ENCODE measurements at places on chromosomes 5 and 9. TPM values are rescaled to one million over a fixed set of nuclear protein-coding genes. Genes with fewer than 3 reads are reported as not detected.

The ADRA1B gene
- not detected for total RNA-seq

The AGXT2 gene
- total RNA-seq, result not detected

The GABRA1 gene
- not detected for total RNA-seq

The TCF7 gene
- total RNA-seq, result 0.24 TPM

The OBP2B gene
- not detected for total RNA-seq

The MYMK gene
- not detected for total RNA-seq

The SCGB3A1 gene
- total RNA-seq, result 1.3 TPM

The SMIM33 gene
- not detected for total RNA-seq

The ERCC6L2 gene
- total RNA-seq, result 59.5 TPM

The GALT gene
- total RNA-seq, result 16.4 TPM

The PGM5 gene
- under 0.01 TPM for total RNA-seq

The ZNF367 gene
- 0.85 TPM for total RNA-seq

The ASTN2 gene
- 1.4 TPM for total RNA-seq

The CNTFR gene
- not detected for total RNA-seq

The C5orf58 gene
- not detected for total RNA-seq

The ZNF169 gene
- total RNA-seq, result 2.7 TPM

The BRD8 gene
- total RNA-seq, result 12.3 TPM

The SEMA5A gene
- 0.72 TPM for total RNA-seq

The RBM18 gene
- total RNA-seq, result 8.0 TPM

The TRIM41 gene
- 5.8 TPM for total RNA-seq

The HRCT1 gene
- 0.85 TPM for total RNA-seq

The NME5 gene
- total RNA-seq, result 1.7 TPM

The ZFAND5 gene
- 64.8 TPM for total RNA-seq

The NKD2 gene
- total RNA-seq, result not detected

The LPAR1 gene
- total RNA-seq, result 8.5 TPM

The CAPSL gene
- total RNA-seq, result not detected

The FBP2 gene
- total RNA-seq, result not detected

The CDC20B gene
- total RNA-seq, result not detected
